ENCODE measurements at places on chromosomes 11 and 22. TPM values are rescaled to one million over a fixed set of nuclear protein-coding genes. Genes with fewer than 3 reads are reported as not detected.
A peak's percentile ranks its signal among the peaks of the same experiment; 100 is the strongest.

DNA sequence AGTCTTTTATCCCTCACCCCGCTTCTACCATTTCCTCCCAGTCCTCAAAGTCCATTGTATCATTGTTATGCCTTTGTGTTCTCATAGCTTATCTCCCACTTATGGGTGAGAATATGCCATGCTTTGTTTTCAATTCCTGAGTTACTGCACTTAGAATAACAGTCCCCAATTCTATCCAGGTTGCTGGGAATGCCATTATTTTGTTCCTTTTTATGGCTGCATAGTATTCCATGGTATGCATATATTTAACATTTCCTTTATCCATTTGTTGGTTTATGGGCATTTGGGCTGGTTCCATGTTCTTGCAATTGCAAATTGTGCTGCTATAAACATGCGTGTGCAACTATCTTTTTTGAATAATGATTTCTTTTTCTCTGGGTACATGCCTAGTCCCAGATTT, 114.9 kb downstream of the VPREB1 start:
- no peak for DNase-seq

DNA sequence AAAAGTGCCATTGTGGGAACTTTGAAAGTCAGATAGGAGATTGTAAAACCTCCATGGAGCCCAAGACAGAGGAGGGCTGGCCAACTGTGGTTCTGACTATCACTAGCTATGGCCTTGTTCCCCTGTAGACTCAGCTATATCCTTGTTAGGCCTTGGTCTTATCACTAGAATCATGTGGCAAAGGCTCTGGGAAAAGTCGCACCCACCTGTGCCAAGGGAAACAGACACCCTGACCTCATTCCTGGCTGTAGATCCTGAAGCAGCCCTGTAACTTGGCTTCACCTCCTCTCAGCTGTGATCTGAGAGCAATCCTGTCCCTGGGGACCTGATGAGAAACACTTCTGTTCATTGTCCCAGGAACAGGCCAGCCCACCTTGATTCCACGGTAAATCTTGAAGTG, 566.2 kb downstream of the TMEM135 start:
- no peak for DNase-seq

The TSKU gene
- total RNA-seq, result 5.0 TPM

DNA sequence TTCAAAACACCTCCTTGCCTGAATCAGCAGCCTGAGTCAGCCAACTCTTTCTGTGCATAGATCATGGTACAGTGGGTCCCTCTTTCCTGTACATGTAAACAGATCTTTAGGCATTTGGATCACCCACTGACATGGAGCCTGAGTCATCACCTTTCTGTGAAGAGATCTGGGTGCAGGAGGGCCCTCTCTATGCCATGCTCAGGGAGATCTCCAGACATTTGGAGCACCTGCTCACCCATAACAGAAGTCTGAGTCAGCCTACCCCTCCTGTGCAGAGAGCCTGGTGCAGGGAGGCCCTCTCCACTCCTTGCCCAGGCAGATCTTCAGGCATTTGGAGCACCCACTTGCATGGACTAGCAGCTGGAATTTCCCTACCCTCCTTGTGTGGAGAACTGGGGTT, 56.2 kb upstream of the GLYAT start:
- peak; percentile 14 for DNase-seq
